T1000 (cell line): ENCODE measurements at places on chromosomes 1 and 21.

GRCh38 chr1:103110701-103111100 lies 2.4 kb upstream of the COL11A1 start:
- no peak for DNase-seq

- DNase-seq = no peak
Observed at GRCh38 chr1:64215576-64215975, 12.2 kb downstream of the UBE2U start.

DNA sequence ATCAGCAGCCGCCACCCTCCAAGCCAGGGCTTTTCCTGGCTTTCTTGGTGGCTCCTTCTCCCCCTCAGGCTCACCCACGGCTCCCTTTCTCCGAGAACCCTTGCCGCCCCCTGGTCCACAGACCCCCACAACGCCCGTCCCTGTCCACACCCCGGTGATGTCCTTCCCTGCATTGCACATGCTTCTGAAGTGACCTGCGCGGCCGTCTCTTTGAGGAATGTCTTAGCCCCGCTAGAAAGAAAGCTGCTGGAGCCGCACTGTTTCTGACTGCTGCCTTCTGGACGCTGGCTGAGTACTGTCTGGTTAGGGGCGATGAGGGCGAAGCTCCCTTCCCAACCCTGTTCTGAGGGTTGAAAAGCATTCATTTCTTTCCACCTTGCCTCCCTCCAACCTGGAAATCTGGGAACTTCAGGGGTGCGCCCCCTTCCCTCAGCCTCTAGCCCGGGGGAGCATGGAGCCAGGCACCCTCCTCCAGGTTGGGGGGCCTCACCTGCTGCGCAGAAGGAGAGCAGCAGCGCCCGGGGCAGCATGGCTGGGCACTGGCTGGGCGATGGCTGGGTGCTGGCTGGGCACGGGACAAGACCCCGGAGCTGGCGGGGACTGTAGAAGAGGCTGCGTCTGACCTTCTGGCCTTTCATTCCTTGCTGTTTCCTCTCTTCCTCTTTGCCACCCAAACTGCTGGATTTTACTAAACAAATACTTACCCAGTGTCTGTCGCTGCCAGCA lies at the start of gene CLEC20A:
Gene CLEC20A, minus strand, starts transcription at position 555 of the 726 bp plus-strand sequence. Its CDS starts 25 bp downstream, at position 530.
- no peak for DNase-seq

GRCh38 chr1:182227864-182228547 lies 163.6 kb downstream of the GLUL start:
- no peak for DNase-seq

DNA sequence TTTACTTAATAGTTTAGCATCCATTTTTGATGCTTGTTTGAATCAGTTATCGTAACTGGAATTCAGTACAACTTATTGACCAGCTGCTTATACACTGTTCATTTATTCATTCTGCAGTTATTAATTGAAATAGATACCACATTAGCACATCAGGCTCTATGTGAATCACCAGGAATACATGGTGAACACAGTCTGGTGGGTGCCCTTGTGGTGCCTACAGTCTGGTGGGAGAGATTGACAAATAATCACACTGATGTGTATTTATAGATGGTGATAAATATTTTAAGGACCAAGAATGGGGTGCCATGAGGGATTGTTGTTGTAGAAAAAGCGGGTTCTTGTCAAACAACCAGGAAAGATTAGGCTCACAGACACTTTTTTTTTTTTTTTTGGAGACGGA lies 87.6 kb downstream of the ZFYVE9 start:
- no peak for DNase-seq

- no peak for DNase-seq
Observed at GRCh38 chr21:33640697-33641351, 717 bp downstream of the CRYZL1 start.
